MCF 10A (cell line): ENCODE measurements at places on chromosomes 3 and 15. TPM values are rescaled to one million over a fixed set of nuclear protein-coding genes. Genes with fewer than 3 reads are reported as not detected.

DNA sequence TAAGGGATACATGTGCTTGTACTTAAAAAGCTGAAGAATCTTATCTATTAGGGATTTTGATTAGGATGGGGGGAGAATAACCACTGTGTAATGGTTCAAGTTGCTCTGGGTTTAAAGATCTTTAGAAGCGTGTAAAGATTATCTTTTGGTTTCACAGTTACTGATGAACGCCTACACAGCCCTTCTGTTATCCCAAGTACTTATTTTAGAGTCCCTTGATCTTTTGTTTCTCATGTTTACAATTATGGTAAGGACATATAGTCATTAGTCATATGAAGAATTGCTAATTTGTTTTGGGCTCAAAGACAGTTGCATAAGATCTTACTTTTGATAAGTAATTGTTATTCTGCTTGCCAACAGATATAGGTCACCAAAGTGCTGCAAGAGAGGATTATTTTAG, 160.1 kb downstream of the PLCL2 start:
- H3K36me3 ChIP-seq, result no peaks in the 10 kb centered on the region
- H3K4me1 ChIP-seq, result peaks cover 16% of the 10 kb centered on the region
- no peak for DNase-seq
- H3K27me3 ChIP-seq, result no peaks in the 10 kb centered on the region
- H3K27ac ChIP-seq, result no peak overlapping the region

GRCh38 chr3:135083179-135083578, 288.1 kb downstream of the EPHB1 start:
- no peak overlapping the region for H3K27ac ChIP-seq
- no peaks in the 10 kb centered on the region for H3K27me3 ChIP-seq

- no peaks in the 10 kb centered on the region for H3K27me3 ChIP-seq
- no peak overlapping the region for H3K27ac ChIP-seq
- peaks cover 79% of the 10 kb centered on the region for H3K36me3 ChIP-seq
- peaks cover 29% of the 10 kb centered on the region for H3K4me1 ChIP-seq
Observed at GRCh38 chr3:129435367-129435766, 4.4 kb downstream of the MBD4 start.

DNA sequence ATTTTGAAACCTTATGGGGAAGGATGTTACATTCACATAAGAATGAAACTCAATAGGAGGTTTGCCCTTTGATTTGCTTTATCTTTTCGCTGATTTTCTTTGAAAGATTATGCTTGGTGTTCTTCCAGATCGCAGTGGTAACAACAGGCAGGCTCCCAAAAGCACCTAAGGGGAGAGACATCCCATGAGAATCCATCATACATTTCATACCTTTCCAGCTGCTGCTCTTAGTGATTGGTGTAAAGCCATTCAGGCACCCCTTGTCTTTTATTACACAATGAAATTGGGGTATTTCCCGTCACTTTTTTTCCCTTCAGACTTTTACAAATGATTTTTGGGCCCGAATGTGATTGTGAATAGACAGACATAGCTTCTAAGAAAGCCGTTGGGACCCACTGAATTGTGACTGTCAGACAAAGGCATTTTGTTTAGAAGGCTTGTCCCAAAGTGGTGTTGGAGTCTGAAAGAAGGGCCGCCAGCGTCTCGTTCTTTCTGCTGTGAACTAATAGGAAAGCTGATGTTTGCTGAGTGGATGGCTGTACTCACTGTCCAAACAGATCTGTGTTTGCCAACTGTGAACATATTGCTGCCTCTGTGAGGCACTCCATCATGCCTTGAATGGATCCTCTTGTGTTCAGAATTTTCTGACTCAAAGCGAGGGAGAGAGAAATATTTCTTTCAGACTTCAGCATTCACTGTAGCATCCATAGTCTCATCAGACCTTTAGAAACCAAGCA, 164.3 kb downstream of the FNDC3B start:
- peak overlapping the region; percentile 23 for H3K27ac ChIP-seq
- H3K36me3 ChIP-seq, result peaks cover 7% of the 10 kb centered on the region
- H3K4me1 ChIP-seq, result peaks cover 39% of the 10 kb centered on the region

DNA sequence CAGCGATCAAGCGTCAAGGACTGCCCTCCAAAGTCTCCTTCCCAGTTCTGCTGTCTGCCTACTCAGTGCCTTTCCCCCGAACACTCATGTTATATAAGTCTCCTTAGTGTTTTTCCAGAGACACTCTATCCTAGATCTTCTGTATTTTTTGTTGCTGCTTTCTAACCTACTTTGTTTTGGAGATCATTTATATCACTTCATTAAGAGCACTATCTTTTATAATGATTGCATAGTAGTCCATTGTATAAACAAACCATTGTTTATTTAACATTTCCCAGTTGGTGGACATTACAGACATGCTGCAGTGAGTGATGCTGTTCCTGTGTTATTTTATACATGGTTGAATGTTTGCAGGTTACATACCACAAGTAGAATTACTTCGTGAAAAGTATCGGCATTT, 47.1 kb downstream of the SLC25A26 start:
- H3K27ac ChIP-seq, result no peak overlapping the region
- no peak overlapping the region for H3K4me3 ChIP-seq
- no peaks in the 10 kb centered on the region for H3K4me1 ChIP-seq
- no peak for DNase-seq

- H3K27me3 ChIP-seq, result peaks cover 74% of the 10 kb centered on the region
- H3K4me1 ChIP-seq, result no peaks in the 10 kb centered on the region
- H3K4me3 ChIP-seq, result no peak overlapping the region
- no peak for DNase-seq
- H3K27ac ChIP-seq, result no peak overlapping the region
Observed at GRCh38 chr3:173078525-173078924, 62.5 kb downstream of the SPATA16 start.

DNA sequence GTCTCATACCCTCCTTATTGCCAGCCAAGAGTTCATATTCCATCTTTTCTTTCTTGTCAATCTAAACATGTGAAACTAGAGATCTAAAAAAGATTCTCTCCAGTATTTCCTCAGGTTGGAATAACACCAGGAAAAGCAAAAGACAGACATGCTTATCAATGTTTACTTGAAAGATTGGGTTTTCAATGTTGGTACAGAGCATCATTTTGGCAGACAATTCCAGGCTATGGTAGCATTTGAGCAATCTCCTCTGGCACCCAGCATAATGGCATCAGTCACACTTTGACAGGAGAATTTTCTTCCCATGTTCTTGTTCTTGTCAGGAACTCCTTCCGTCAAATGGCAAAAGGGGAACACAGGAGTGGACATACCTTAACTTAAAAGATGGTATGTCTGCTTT, 61.0 kb upstream of the RARB start:
- no peaks in the 10 kb centered on the region for H3K4me1 ChIP-seq
- no peak for DNase-seq
- H3K27me3 ChIP-seq, result no peaks in the 10 kb centered on the region
- no peak overlapping the region for H3K27ac ChIP-seq

DNA sequence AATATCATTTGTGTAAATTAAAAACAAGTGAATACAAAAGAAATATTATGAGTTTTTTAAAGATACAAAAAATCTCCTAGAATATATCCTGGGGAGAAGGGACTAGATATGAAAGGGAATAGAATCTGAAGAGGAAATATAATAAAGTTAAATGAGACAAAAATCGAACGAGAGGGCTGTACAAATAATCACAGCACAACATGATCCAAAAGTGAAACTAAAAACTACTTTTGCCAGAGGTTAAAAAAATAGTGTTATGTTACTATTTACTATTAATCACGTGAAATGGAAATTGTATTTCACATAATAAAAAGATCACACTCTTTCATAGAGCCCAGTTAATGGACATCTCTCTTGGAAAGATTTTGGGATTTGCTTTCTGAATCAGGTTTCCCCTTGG, 28.6 kb downstream of the CGGBP1 start:
- H3K4me1 ChIP-seq, result peaks cover 21% of the 10 kb centered on the region
- peaks cover 6% of the 10 kb centered on the region for H3K36me3 ChIP-seq
- H3K27me3 ChIP-seq, result no peaks in the 10 kb centered on the region
- H3K27ac ChIP-seq, result no peak overlapping the region
- no peak overlapping the region for H3K4me3 ChIP-seq
- no peak for DNase-seq

GRCh38 chr3:16048435-16049318, 125.8 kb upstream of the GALNT15 start:
- H3K27me3 ChIP-seq, result no peaks in the 10 kb centered on the region
- peaks cover 15% of the 10 kb centered on the region for H3K4me1 ChIP-seq
- H3K4me3 ChIP-seq, result no peak overlapping the region
- H3K27ac ChIP-seq, result peak overlapping the region; percentile 3
- peak; percentile 84 for DNase-seq

DNA sequence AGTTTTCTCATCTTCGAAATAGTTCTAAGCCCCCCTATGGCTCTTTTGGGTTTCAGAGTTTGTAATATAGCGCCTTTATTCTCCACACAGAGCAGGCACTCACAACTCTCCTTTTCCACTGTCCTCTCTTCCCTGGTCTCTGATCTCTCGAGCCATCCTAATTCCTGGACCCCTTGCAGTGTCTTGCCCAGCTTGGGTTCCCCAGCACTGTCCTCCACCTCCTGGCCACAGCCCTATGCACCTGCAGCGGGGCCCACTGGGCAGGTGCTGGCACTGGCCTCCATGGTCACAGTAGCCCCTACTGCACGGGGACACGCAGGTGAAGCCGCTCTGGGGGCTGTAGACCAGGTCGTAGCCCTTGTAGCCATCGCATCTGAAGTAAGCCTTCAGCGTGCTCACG, 27.9 kb downstream of the MUC20 start:
- no peaks in the 10 kb centered on the region for H3K4me1 ChIP-seq
- no peaks in the 10 kb centered on the region for H3K36me3 ChIP-seq
- no peak overlapping the region for H3K27ac ChIP-seq

Gene DLL4
- 0.10 TPM in 1 of 2 replicates, not detected in the other for total RNA-seq

Gene SNURF
- total RNA-seq, result 35.6 and 36.7 TPM in 2 replicates
